ENCODE measurements at places on chromosomes 6 and 20.

DNA sequence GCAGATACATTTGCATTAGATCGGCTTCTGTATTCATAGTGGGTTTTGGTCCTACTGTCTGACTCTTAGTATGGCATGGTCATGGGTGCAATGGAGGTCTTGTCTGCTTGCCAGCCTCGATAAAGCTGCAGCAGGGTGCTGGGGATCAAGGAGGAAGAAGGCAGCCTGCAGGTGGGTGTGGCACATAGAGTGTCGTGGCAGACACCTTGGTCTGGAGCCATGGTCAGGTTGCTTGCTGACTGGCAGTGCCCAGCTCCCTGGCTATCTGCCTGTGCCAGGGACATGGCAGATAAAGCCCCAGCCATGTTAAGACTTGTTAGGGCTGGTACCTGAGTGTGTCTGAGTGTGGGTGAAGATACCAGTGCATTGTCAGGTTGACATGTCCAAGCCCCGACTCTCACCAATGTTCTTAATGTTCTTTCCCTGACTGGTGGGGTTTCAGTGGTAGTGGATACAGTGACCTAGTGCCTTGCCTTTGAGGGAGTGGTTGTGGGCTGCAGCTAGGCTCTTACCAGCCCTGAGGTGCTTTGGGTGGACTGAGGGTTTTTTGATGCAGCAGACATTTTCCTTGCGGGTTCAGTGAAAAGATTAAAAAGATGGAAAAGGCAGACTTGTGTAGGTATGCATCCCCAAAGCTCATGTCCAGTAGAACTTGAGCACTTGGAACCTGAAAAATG lies 1.8 kb downstream of the FAM83D start:
- no peak for DNase-seq

GRCh38 chr20:24604966-24605665 lies 135.7 kb downstream of the SYNDIG1 start:
- no peak for DNase-seq

- no peak for DNase-seq
These were observed 27.0 kb downstream of the ANGPT4 start for GRCh38 chr20:889106-889505.

- no peak for DNase-seq
These were observed 18.9 kb downstream of the TTBK1 start for GRCh38 chr6:43262000-43262779.

- no peak for DNase-seq
These were observed 42.9 kb downstream of the TMEM244 start for GRCh38 chr6:129818251-129818650.

- DNase-seq: no peak
These were observed 448.0 kb downstream of the TENT5A start for GRCh38 chr6:81304466-81304865.

DNA sequence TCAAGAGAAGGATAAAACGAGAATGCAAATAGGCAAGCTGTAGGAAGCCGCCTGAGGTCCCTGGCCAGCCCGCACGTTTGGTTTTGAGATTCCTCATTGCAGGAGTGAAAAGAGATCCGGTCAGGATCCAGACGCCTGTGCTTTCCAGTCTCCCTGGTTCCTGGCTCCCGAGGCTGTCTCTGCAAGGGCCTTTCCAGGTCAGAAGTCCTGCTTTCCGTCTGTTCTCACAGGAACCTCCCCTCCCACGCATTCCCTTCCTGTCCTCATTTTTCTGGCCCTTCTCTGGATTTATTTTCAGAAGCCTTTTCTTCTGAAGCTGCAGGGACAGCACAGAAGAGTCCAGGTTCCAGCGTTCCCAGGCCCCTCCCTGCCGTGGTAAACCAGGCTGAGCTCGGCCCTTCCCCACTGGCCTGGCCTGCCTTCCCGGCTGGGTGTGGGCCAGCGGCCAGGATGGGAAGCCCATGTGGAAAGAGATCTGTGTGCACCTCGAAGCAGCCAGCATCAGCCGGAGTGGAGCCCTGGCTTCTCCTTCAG lies 54.0 kb downstream of the TMEM242 start:
- DNase-seq: no peak

GRCh38 chr6:76578746-76579145 lies 506.3 kb upstream of the IMPG1 start:
- DNase-seq: no peak

GRCh38 chr6:36809941-36810803 lies 29.1 kb downstream of the CPNE5 start:
- DNase-seq: no peak

DNA sequence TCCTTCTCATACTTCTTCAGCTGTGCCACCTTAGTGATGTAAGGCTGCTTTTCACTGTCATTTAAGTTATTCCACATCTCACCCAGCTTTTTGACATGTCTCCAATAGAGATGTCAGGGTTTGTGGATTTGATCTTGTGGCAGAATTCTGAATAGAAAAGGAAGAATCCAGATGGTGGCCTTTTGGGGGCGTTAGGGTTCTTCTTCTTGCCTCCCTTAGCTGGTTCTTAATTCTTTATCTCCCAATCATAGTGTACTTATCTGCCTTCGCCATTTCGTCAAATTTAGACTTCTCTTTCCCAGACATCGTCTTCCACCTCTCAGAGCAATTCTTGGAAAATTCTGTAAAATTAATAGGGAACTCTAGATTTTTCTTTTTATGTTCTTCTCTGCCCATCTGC lies 422.9 kb downstream of the GJA1 start:
- DNase-seq: no peak

DNA sequence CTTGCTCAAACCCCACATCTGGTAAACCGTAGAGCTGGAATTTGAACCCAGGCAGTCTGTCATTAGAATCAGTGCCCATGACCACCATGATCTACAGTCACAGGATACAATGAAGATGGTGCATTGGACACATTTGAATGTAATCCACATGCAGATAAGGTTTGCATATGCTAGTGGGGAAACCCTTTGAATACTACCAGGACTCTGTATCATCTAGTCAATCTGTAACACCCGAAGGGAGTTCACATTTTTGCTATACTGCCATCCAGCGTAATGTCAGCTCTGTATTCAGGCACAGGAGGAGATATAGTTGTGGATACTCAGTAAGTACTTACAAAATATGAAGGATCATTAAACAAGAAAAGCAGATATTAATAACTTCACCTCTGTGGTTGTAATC lies 40.5 kb upstream of the MYLIP start:
- DNase-seq: no peak

GRCh38 chr6:6851059-6851948 lies 256.5 kb upstream of the RREB1 start:
- DNase-seq: no peak

DNA sequence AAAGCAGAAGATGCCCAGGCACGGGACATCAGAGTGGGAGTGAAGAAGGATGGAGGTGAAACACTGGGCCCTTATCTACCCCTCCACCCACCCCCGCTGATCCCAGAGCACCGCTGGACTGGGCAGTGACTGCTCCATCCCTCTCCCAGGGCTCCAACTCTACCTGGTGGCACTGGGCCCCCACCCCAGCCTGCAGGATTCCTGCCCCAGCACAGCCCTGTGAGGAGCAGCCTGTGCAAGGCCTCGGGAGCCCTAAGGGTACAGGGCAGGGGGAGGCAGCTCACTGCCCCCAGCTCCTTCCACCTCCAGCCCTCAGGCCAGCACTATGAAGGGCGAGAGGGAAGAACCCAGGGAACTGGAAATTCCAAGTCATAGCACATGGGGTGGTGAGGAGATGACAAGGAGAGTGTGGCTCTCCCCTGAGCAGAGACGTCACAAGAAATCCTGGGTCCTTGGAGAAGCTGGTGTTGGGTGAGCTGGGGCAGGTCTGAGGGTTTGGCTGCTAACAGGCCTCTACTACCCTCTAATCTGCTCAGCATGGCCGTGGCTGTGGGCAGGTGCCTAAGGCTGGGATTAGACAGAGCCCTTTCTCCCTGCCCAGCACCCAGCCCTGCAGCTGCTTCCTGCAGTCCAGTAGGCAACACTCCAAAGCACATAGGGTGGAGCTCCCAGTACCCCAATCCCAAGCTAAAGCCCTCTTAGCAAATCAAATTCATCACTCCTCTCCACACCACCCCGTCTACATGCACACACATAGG lies 3.5 kb downstream of the CST3 start:
- no peak for DNase-seq

DNA sequence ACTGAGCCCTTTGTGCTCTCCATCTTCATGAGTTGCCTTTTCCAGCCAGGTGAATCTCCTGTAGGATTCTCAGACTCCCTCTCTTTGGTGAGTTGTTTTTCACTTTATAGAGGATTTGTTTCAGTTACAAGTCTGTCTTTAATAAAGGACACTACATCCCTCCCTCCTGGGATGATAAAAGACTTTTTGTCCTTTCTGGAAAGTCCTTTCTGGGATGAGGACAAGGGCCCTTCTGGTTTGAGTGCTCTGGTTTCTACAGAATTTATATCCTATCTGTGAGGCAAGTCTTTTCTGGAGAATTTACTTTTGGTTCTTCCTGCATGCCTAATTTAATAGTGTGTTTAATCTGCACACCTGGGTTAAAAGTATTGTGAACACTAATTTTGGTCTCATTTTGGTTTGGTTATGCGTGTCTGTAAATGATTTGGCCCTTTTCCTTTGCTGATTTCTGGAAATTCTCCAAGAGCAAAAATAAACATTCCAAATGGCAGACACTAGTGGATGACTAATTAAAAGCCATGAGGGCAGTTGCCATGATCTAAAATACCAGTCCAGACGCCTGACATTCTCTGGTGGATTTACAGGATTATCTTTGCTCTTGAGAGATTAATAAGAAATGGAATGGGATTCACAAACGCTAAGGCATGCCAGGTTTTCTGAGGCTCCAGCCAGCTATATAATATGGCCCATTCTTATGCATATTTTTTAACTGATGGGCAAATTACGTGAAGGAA lies 44.8 kb downstream of the TCP11 start:
- DNase-seq: no peak

- DNase-seq: no peak
These were observed 107.0 kb upstream of the FOXO3 start for GRCh38 chr6:108453601-108454185.

- no peak for DNase-seq
These were observed 10.2 kb downstream of the NQO2 start for GRCh38 chr6:3009930-3010329.

Measured in CD8-positive, alpha-beta memory T cell (primary cell).